Stimulated activated CD8-positive, alpha-beta memory T cell treated with anti-CD3 and anti-CD28 coated beads, Interleukin-12 subunit alpha, Interleukin-12 subunit beta, amount 100 ng/mL, for 4 hours (primary cell): ENCODE measurements at places on chromosomes 2 and 18.

- DNase-seq, result no peak
These were observed 129.6 kb downstream of the PID1 start for GRCh38 chr2:229141424-229142025.

DNA sequence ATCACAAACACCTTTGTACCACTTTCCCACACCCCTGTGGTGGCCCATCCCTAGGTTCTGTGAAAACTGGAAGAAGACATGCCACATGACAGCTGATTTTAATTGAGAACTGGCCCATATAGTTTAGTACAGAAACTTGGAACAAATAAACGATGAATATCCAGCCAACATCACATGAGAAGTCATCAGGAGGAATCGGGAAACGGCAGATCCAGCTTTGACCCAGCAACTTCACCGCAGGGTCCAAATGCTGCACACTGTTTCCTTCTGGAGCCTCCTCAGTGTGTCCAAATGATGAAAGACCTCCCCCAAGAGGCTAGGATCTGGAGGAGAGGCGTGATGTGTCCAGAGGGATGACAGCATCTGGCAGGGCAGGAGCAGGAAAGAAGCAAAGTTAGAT is 75.5 kb downstream of the COPS8 start:
- DNase-seq, result no peak

DNA sequence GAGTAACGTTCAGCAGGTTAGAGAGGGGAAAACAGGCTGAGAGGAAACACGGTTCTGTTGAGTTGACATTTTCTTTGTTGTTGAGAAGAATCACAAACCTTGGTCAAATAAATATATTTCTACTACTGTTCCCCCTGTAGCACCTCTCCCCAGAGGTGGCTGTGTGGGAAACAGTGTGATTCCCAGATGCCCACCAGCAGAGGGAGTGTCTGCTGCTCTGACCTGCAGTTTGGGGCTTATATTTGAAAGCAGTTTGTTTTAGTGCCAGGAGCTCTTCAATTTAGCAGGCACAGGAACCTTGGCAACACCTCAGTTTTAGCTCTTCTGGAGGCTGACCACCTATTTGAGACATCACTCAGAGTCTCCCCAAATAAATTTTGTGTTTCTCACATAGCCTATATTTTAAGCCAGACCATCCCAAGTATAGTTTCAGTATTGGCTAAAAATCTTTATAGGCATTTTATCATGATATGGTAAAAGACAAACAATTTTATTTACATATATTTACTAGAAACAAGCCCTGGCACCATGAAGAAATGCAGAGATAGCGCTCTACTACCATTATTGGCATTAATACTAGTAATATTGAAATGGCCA is 75.7 kb downstream of the PIK3C3 start:
- no peak for DNase-seq

- no peak for DNase-seq
These were observed 193.1 kb downstream of the ZBTB7C start for GRCh38 chr18:48215876-48216638.

DNA sequence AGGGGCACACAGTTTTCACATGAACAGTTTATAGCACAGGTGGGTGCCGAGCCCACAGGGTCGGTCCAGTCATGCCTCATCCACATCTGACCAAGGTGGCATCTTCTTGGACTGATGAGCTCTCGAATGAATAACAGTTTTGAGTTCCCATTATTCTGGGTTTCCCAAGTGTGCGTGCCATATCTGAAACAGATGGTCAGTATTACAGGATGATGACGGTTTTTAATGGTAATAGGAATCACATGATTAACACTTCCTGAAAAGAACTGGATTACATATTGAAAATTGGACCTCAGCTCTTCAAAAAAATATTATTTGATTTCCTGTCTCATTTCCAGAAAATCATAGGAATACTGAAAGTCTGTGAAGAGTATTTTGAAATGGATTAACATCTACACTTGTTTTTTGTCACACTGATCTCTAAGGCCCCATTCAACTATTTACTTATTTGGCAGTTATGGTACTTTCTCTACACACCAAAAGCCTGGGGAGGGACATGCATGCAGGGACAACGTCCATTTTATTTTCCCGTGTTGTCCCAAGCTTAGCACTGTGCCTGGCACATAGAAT is 22.2 kb upstream of the NAB1 start:
- no peak for DNase-seq

- no peak for DNase-seq
These were observed 67.2 kb downstream of the MBP start for GRCh38 chr18:77065221-77065981.

DNA sequence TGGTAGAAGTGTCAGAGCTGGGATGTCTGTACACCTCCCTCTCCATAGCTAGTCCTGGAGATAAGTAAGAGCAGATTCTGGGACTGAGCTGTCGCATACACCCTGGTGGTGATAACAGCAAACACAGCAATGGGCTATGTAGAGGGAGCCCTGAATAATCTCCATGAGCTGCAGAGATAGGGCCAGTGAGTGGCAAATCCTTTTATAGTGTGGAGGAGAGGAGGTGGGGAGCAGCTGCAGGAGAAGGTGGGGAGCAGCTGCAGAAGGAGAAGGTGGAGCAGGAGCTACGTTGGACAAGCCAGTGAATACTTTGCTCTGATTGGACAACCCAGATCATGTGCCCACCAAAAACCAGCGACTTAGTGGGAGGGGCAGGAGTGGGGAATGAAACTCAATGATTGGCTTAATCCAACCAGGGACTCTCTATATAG is 85.5 kb downstream of the TMEM247 start:
- DNase-seq, result no peak

GRCh38 chr2:66164470-66164869 is 270.5 kb upstream of the MEIS1 start:
- DNase-seq, result no peak

DNA sequence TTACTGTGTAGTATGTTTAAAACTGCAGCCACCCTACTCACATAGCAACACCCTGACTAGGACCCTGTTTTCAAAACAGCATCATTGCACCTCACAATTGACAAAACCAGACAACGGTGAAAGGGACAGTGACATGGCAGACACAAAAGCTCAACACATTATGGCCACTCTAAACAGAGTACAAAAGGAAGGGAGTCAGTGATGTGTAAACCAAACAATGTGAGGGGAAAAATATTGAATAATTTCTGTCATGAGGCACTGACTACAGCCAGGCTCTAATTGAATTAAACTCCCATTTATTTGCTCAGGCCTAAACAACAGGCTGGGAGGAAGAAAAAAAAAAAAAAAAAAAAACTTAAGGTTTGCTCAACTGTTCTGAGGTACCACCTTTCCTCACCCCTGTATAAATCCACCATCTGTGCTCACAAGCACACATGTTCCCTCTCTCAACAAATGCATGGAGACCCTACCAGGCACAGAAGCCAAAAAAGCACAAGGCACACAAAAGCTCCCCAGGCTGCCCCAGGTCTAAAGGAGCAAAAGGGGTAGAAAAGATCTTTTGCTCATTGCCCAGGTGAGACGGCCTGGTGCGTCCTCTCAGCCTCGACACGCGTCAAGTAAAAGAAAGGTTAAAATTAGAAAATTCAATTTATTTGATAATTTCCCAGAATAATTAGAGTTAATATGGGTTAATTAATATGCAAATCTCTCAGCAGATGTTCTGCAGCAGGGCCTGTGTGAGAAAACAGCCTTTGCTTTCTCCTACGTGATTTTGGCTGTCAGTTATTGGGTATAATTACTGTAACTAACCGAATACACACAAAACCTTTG is 80.9 kb downstream of the ZEB2 start:
- no peak for DNase-seq

GRCh38 chr2:200479692-200480265 is 30.1 kb downstream of the KCTD18 start:
- DNase-seq, result no peak

DNA sequence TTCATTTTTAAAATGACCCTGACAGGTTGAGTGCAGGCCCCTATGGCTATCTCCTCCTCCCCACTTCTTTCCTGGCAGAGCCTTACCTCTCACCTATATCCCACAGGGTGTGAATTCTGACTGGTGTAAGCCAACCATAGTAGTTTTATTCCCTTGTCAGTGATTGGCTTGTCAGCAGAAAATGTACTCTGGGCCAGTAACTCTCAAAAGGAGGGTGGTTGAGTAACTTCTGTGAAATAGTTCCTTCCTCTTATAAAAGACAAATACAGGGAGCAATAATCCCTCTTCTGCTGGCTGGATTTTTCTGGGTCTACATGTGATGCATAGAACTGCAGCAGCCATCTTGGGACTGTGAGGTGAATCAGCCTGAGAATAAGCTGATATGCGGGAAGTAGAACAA is 83.4 kb downstream of the RAPH1 start:
- DNase-seq, result no peak

- no peak for DNase-seq
These were observed 19.8 kb downstream of the CMPK2 start for GRCh38 chr2:6845903-6846302.

DNA sequence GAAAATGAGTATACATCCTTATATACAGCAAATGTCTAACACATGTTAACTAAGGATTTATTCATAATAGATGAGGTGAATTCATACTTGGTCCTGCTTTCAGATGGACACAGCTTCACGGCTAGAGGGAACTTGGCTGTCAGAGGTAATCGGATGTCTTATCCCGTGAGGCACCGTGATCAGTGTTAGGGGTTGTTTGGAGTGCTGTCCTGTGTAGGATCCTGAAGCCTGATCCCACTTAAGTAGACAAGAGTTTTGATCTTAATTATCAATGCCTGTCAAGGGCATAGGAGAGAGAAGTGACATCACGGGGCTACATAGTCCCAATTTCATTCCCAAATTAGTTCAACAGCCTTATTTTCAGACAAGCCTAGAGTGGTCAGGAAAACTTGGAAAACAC is 204.6 kb downstream of the RNF144A start:
- no peak for DNase-seq

GRCh38 chr2:149188291-149188690 is 142.1 kb upstream of the LYPD6 start:
- no peak for DNase-seq

DNA sequence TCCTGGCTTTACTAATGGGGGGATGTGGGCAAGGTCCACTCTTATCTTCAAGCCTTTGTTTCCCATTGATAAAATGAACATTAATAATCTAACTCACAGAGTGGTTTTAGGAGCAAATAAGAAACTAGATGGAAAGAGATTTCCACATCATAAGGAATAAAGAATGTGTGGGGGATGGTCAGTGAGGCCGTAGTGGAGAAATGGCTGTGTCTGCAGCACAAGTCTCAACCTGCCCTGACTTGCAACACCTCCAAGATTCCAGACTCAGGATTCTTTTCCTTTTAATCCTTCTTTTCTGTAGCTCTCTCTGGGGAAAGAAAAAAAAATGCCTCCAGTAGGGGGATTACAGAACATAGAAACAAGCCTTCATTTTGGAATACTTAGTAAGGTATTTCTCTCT is 124.2 kb upstream of the MEX3C start:
- DNase-seq, result no peak

DNA sequence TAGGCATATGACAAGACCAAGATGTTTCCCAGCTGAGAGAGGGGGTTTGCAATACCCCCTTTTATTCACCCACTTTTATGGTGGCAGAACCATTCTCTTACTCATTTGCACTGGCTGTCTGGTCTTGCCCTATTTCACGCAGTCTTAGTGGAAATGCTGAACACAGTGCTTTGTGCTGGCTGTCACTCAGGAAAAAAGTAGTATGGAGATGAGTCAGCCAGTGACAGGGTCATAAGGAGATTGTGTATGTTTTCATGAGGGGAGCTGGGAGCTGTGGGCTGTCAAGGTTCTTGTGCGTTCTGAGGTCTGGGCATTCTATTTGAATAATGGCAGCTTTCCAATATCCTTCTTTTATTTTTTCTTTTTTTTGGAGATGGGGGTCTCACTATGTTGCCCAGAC is 10.9 kb upstream of the CNRIP1 start:
- DNase-seq, result no peak

GRCh38 chr2:61367177-61367576 is 103.7 kb downstream of the USP34 start:
- DNase-seq, result no peak

GRCh38 chr2:83015035-83015715 is 1443.9 kb downstream of the SUCLG1 start:
- no peak for DNase-seq

DNA sequence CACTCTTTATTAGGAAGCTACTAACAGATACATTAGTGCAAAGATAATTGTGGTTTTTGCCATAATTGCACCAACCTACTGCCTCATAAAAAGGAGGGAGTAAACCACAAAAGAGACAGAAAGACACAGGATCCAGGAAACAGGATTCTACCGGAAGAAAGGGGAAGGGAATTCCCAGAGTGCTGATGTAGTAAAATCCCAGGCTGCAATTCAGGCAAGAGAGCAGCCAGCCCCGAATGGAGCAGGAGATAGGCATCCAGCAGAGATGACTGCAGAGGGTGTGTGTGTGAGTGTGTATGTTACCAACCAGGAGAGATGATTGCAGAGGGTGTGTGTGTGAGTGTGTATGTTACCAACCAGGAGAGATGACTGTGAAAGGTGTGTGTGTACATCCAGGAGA is 84.4 kb downstream of the KCNS3 start:
- no peak for DNase-seq

GRCh38 chr18:75250471-75250821 is 39.8 kb downstream of the TSHZ1 start:
- no peak for DNase-seq

DNA sequence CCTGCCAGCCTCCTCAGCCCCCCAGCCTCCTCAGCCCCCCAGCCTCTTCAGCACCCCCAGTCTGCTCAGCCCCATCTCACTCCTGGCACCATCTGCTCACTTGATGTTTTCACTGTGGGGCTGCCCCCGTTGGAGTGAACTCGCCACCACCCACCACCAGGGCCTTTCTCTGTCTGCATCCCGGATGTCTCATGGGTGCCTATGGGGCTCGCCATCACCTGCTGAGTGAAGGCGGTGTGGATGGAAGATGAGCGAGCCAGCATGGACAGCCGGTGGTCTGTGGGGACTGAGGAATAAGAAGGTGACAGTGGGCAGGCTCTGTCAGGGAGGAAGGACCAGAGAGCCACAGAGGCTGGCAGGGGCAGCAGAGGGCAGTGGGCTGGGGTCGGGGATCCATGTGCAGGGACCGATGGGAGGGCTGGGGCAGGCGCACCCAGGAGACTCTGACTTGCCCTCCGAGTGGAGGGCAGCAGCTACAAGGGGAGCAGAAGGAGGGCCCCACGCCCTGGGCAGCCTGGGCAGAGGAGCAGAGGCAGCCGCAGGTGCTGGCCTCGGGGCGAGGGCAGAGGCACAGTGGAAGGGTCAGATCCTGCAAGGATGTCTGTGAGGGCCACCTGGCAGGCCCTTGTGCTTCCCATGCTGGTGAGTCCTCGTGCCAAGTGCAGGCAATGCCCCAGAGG is 74.7 kb upstream of the ODC1 start:
- no peak for DNase-seq

DNA sequence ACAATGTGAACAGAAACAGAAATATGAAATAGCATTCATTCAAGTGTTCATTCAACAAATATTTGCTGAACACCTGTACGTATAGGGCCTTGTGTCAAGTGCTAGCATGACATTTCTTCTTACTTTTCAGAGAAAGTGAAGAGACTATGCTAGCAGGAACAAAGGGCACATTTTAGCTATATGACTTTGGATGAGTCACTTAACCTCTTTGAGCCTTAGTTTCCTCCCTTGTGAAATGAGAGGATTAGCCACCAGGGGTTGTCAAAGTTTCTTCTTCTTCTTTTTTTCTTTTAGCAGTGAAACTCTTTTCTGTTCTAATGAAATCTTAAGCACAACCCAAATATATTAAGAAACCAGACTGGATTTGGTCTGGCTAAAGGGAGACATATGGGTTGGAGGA is 53.1 kb downstream of the FIGN start:
- no peak for DNase-seq
